ENCODE measurements at places on chromosomes 5 and 9.
A peak's percentile ranks its signal among the peaks of the same experiment; 100 is the strongest.

DNA sequence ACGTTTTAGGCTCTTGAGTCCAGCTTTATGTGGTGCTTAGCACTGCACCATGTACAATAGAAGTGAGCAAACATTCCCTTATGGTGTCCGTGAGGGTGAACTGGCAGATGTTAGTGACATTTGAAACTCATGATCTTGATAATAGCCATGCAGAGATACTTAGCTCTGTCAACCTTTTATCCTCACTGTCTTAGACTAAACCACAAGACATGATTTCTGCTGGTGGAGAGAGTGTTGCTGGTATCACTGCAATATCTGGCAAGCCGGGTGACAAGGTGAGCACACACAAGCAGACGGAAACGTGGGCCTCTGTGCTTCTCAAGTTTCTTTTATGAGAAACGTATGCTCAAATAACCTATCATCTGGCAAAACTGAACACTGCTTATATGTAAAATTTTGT lies 68.4 kb downstream of the CAST start:
- DNase-seq: no peak

DNA sequence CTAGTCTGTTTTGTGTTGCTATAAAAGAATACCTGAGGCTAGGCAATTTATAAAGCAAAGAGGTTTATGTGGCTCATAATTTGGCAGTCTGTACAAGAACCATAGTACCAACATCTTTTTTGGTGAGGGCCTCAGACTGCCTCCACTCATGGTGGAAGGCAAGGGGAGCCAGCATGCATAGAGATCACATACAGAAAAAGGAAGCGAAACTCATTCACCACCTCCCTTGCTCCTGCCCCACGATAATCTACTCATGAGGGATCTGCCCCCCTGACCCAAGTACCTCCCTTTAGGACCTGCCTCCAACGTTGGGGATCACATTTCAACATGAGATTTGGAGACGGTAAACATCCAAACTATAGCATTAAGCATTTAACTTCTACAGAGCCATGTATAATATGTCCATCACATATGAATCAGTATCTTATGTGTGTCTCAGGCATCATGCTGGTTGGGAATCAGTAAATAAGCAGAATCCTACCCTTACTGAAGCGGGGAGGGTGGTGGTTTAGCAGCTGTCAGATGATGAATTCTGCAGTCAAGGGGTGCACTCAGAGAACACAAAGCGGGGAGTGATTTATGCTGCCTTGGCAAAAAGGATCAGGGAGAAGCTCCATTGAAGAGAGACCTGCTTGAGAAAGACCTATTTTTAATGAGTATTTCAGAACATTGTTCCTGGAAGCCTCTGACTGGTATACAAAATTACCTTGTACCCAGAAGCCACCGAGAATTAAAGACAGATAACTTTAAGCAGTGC lies 34.8 kb downstream of the HMGXB3 start:
- DNase-seq: peak; percentile 34

- no peak for DNase-seq
These were observed 19.4 kb upstream of the FBP2 start for GRCh38 chr9:94613003-94613402.

- DNase-seq: no peak
These were observed 12.0 kb upstream of the B4GALT1 start for GRCh38 chr9:33178972-33179697.

GRCh38 chr5:57902095-57902494 lies 419.5 kb upstream of the ACTBL2 start:
- DNase-seq: no peak

GRCh38 chr9:122036408-122036807 lies 56.7 kb downstream of the TTLL11 start:
- DNase-seq: no peak

- DNase-seq: peak; percentile 66
These were observed 11.8 kb upstream of the EXOC3 start for GRCh38 chr5:431001-431710.

DNA sequence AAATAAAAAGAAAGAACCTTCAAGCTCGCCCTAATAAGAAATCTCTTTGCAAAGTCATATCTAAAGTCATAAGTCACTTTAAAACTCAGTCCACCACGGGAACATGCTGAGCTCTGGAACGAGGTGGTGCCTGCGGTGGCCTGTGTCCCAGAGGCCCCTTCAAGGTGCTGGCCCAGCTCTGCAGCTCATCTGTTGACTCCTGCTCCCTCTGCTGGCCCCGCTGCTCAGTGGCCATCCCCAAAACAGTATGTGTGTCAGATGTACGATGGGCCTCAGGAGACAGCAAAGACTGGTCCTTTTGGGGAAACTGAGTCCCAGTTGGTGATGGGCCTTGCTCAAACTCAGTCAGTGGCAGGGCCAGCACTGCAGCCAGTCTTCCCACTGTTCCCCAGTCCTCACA lies 22.8 kb upstream of the FOXB2 start:
- DNase-seq: no peak

DNA sequence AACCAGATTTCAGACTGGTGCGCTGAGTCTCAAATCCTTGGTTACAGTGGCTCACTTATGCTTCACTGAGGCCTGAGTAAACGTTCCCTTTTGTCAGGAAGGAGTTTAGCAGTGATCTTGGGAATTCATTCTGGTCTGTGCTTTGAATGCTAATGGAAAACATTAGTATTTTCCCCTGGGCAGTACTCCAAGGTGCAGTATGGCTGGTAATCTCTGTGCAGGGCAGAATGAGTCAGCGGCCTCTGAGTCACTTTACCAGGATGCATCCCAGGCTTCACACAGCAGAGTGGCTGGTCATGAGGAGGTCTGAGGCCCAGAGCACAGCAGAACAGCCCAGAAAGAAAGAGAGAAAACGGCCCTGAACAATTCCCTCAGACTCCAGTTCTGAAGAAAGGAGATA lies 54.0 kb downstream of the PCA3 start:
- DNase-seq: no peak

DNA sequence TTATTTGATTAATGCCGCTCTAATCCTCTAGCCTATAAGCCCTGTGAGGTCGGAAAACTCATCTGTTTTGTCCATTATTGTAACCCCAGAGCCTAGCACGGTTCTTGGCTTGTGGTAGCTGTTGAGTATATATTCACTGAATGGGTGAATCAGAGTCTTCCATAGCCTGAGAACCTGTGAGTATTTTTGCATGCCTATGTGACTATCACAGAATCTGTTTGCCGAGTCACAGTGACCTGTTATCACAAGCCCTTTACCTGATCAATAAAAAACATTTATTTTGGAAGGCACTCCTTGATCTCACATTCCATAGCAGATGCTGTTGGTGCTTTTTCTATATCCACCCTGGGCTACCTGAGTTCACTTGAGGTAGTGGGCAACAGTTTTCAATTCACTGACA lies 125.0 kb upstream of the STC2 start:
- DNase-seq: no peak

DNA sequence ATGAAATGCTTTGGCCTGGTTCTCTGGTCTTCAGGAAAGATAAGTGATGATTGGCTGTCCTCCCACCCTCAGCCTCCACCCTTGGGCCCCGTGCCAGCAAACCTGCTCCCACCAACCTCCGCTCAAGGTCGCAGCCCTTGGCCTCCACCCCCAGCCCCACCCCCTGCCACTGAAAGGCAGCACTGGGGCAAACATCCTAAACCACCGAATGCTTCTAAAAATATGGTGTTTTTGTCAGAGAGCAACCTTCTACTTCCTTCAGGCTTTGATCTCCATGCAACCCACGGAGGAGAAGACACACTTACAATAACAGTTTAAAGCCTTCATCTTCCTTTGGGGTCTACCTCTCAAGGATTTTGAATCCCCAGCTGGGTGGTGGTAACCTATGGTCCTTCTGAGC lies 24.0 kb upstream of the TCF7 start:
- no peak for DNase-seq

DNA sequence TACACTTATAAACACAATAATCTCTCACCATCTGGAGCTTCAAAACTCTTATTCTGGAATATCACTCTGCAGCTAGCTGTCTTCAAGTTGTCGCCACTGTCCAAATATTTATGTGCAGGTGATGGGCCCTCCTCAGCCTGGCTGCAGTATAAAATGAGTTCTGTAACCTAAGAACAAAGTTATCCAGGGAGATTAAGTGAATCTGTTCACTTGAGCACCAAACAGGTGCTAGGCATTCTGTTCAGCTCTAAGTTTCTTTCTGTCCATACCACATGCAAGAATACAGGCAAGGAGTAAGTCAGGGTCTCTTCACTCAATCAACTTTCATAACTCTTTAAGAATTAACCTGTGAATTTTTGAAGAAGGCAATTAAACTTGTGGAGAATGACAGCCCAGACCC lies 344.1 kb downstream of the PLK2 start:
- no peak for DNase-seq

DNA sequence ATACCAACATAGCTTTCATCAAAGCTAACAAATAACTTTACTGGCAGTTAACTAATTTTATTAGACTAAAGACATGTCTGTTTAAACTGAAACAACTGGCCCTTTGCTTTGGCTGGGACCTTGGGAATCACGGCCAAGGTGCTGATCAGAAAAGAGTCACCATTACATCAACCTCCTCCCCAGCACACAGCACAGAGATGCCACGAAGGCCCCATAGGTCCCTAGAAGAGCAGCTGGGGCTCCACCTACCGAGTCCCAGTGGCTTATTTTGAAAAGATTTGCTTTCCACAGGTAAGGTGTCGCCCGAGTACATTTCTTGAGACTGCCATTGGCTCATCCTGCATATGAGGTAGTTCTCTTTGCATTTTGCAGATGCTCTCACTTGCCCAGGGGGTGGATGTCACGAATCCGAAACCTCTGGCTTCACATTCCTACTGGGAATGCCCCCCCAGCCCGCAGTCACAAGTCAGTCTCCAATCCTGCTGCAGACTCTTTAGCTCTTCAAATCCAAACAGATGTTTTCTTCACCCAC lies 18.8 kb upstream of the HSD17B3 start:
- DNase-seq: no peak

DNA sequence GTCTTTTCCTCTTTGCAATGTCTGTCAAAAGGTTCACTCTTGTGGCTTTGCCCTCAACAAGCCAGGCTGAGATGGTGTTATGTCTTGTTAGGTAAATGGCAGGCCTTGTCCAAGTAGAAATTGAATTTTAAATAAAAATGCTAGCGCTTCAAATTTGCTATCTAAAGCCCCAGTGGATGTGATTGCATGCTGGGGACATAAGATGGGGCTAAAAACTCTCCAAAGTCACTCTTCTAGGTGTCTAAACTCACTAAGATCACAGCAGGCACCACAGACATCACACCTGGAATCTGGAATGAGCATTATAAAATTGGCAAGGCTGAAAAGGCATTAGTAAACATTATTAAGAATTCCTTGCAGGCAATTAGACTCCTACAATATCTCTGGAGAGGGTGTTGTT lies 262.7 kb upstream of the CLINT1 start:
- no peak for DNase-seq

- DNase-seq: no peak
These were observed 500.2 kb upstream of the NUDT12 start for GRCh38 chr5:104062621-104063377.

DNA sequence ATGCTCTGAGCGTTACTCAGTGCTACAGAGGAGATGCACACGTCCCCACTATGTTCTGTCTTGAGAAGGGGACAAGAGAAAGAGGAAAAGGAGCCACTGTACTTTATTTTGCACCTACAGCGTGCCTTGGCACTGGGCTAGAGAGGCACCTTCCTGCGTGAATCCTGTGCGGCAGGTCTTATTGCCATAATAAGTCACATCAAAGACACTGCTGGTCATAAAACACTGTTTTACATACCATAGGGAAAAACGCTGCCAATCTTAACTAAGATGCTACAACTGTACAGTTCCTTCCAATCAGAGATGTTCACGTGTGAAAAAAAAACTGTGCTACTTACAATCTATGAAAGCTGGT lies 48.1 kb downstream of the NEURL1B start:
- DNase-seq: no peak

- DNase-seq: no peak
These were observed 6.3 kb upstream of the ASB6 start for GRCh38 chr9:129648092-129648763.

DNA sequence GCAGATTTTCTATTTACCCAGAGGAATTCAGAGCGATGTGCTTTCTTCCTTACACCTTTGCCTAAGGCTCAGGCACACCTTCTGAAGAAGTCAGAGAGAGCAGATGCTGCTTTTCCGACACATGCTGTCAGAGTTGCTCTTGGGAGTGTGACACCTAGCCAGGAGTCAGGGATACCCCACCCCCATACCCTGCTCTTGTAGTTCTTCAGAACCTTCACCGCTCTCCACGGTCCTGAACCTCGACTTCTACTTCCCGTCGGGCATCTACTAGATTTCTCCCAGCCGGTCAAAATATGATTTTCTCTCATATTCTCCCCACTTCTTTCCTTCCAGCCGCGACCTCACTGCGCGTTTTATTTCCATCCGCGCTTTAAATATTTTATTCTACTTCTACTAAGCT lies 1.7 kb downstream of the GRIN3A start:
- DNase-seq: no peak

GRCh38 chr9:6243746-6244145 lies 28.1 kb downstream of the IL33 start:
- no peak for DNase-seq

- DNase-seq: peak; percentile 64
These were observed 86.7 kb downstream of the SLC1A3 start for GRCh38 chr5:36692791-36693763.

DNA sequence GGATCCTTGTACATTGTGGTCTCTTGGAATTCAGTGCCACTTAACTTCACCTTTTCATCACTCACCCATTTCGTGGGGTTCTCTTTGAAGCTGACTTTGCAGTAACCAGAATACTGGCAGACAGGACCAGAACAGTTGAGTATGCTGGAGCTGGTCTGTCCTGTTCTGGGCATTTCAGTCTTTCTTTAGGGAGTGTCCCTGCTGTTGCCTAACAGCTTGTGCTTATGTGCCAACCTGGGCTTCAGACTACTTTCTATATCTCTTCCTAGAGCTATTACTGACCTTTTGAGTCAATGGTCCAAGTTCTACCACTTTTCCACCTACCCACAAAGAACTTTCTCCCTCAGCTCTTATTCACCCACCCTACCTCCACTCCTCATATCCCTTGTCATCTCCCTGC lies 10.0 kb upstream of the INSL6 start:
- no peak for DNase-seq

DNA sequence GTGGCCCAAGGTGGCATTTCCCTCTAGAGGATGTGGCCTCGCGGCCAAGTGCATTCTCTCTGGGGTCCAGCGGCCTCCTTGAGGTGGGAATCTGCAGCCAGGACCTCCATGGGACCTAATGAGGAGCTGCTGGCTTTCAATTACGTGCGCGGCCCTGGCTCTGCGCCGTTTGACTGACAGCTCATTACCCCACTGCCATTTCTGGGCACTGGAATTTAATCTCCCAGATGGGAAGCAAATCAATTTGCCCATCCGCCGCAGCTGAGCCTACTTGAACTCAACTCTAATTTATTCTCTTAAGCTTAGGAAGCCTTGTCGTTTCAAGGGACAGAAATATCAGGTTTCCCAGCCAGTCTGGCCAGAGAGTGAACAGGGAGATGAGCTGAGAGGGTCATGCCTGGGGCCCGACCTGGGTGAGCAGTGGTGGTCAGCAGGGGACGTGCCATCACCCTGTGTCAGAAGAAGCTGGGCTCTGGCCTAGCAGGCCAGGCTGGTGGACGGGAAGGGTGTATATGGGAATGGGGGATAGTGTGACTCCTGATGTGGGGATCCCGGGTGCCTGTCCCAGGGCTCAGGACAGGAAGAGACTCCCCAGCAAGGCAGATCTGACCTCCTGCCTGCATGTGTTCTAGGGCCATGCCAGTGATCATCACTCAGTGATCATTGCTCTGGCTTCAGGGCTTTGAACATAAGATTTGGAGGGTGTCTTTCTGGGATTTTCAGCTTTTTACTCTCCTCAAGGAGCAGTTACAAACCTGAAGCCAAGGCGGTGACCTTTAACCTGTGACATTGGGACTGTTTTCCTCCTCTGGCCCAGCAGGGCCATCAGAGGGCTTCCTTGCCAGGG lies 69.7 kb downstream of the MACROH2A1 start:
- no peak for DNase-seq

GRCh38 chr5:8598356-8598755 lies 729.4 kb downstream of the MTRR start:
- no peak for DNase-seq
